Urinary bladder (tissue), 4 donors: ENCODE measurements at places on chromosomes 1 and 21.

- no peak for DNase-seq
These were observed 214.2 kb upstream of the DMRTA2 start for GRCh38 chr1:50637460-50637859.

DNA sequence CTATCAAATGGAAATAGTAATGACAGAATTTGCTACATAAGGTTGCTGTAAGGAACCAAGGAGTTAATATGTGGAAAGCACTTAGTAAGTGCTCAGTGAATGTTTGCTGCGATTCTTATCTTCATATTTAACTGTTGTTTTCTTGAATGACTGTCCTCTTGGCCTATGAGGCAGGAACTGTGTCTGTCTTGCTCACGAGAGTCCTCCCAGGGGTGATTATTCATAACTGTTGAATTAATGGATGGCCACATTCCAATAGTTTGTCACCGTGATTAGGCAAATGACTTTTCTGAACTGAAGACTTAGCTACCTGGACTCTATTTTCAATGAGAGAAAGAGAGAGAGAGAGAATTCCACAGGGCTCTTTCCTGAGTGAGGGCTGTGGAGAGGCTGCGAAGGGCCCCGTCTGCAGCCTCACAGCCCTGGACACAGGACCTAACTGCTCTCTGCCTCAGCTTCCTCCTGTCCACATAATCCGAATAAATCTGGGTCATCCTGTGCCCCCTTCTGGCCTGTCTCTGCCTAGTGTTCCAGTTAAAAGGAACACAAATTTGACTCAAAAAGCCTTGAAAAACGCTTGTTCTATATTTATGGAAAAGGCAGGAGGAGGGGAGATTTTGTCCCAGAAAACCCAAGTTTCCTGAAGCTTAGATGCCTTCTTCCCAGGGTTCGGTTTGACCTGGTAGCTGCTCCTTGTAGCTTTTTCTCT is 8.5 kb downstream of the EDN2 start:
- no peak for DNase-seq

GRCh38 chr21:46118316-46119143 is 20.6 kb downstream of the COL6A2 start:
- no peak for DNase-seq

- no peak for DNase-seq
These were observed 154.5 kb upstream of the ADGRL4 start for GRCh38 chr1:79161077-79161476.

GRCh38 chr1:151145304-151146071 is 943 bp downstream of the SEMA6C start:
- no peak for DNase-seq

- no peak for DNase-seq
These were observed 23.4 kb upstream of the ABCG1 start for GRCh38 chr21:42195378-42196031.

GRCh38 chr1:177305040-177306018 is 134.6 kb downstream of the BRINP2 start:
- DNase-seq: no peak

DNA sequence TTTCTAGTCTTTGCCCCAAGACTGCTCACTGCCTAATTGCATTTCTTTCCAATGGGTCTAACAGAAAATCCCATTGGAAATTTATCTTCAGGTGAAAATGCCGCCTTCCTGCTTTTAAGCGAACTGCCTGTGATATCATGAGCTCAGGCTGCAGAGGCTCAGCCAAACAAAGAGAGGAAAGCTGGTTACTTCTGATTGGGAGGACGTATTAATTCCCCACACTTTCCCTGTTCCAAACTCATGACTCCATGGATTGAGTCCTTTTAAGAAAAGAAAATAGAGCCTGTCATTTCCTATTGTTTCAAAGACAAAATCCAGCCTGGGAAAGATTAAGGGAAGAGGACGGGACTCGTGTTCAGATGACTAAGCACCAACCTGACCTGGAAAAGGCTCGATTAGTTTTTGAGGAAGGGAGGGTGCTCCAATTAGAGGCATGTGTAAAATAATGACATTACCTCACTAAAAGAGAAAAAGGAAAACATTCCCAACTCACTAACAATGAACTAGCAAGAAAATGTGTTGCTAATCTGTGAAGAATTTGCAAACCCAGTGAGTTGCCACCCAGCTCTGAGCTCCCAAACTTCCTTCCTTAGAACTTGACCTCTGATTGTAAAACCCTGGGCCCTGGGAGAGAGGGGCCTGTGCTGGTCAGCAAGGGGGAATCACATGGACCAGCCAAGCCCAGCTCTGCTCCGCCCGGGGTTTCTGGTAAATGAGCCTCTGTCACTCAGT is 61.2 kb downstream of the TCP10L start:
- DNase-seq: no peak

GRCh38 chr1:21935891-21936365 is 1.2 kb downstream of the HSPG2 start:
- DNase-seq: no peak
